Endothelial cell of umbilical vein (primary cell): ENCODE measurements at places on chromosomes 12 and 14. TPM values are rescaled to one million over a fixed set of nuclear protein-coding genes. Genes with fewer than 3 reads are reported as not detected.

Gene KRT82
- total RNA-seq, result not detected in 2 replicates

Gene CCDC88C
- 29.6 and 52.1 TPM in 2 replicates for total RNA-seq

Gene BBOF1
- total RNA-seq, result 2.2 and 2.3 TPM in 2 replicates

Gene TAS2R7
- total RNA-seq, result not detected in 2 replicates

Gene ZBTB1
- total RNA-seq, result 32.2 and 32.5 TPM in 2 replicates

Gene POTEG
- total RNA-seq, result not detected in 2 replicates

Gene MYF5
- total RNA-seq, result not detected in 2 replicates

Gene PLEKHG7
- not detected in 2 replicates for total RNA-seq

Gene SLC2A14
- 1.5 TPM in 1 of 2 replicates, not detected in the other for total RNA-seq

Gene ANO4
- 0.12 TPM in 1 of 2 replicates, not detected in the other for total RNA-seq

Gene ASB2
- not detected in 2 replicates for total RNA-seq

Gene CCDC197
- not detected in 2 replicates for total RNA-seq

Gene BEST3
- total RNA-seq, result 0.14 and 0.18 TPM in 2 replicates

Gene TRPV4
- 8.8 and 12.3 TPM in 2 replicates for total RNA-seq

Gene SETD1B
- total RNA-seq, result 27.0 and 28.1 TPM in 2 replicates

Gene TBX3
- total RNA-seq, result 1.1 and 2.0 TPM in 2 replicates

Gene HOXC12
- total RNA-seq, result not detected in 2 replicates

Gene CLECL1
- total RNA-seq, result not detected in 2 replicates

Gene RNU4-1
- total RNA-seq, result 2,141 and 7,155 TPM in 2 replicates

Gene CSAD
- 21.1 and 22.0 TPM in 2 replicates for total RNA-seq

Gene PTCSC3
- not detected in 2 replicates for total RNA-seq

Gene ANKRD33
- total RNA-seq, result 0.95 and 1.2 TPM in 2 replicates

Gene KRT73
- total RNA-seq, result not detected in 2 replicates

Gene TMPRSS12
- not detected in 2 replicates for total RNA-seq

Gene P2RX2
- not detected in 2 replicates for total RNA-seq

Gene RTL1
- total RNA-seq, result not detected in 2 replicates

Gene CMA1
- not detected in 2 replicates for total RNA-seq

Gene TUNAR
- not detected in 2 replicates for total RNA-seq

Gene COX8C
- total RNA-seq, result not detected in 2 replicates

Gene NYNRIN
- 42.8 and 45.1 TPM in 2 replicates for total RNA-seq

Gene ERBB3
- 0.11 TPM in 1 of 2 replicates, not detected in the other for total RNA-seq

Gene ADAMTS20
- total RNA-seq, result not detected in 2 replicates

Gene CLBA1
- 5.3 and 5.6 TPM in 2 replicates for total RNA-seq

Gene UBR7
- 22.2 and 24.1 TPM in 2 replicates for total RNA-seq

Gene EML1
- total RNA-seq, result 33.0 and 47.8 TPM in 2 replicates

Gene SYNE3
- 18.8 and 19.1 TPM in 2 replicates for total RNA-seq

Gene KRT80
- total RNA-seq, result 21.7 and 23.7 TPM in 2 replicates

Gene APOLD1
- total RNA-seq, result 5.3 and 6.0 TPM in 2 replicates

Gene RHOJ
- total RNA-seq, result 177 and 191 TPM in 2 replicates

Gene GRIP1
- 0.69 and 1.2 TPM in 2 replicates for total RNA-seq

Gene BAZ1A
- 49.1 and 52.1 TPM in 2 replicates for total RNA-seq

Gene SRRM4
- total RNA-seq, result not detected in 2 replicates

Gene PTPRB
- total RNA-seq, result 150 and 151 TPM in 2 replicates

Gene DDHD1
- 12.4 and 13.9 TPM in 2 replicates for total RNA-seq

Gene LYSET
- 18.4 and 18.8 TPM in 2 replicates for total RNA-seq

Gene SYCP3
- 0.25 and 0.29 TPM in 2 replicates for total RNA-seq

Gene SIX1
- 0.40 and 0.55 TPM in 2 replicates for total RNA-seq

Gene GNS
- 129 and 142 TPM in 2 replicates for total RNA-seq

Gene PRMT5
- 67.2 and 73.1 TPM in 2 replicates for total RNA-seq

Gene DIO3
- total RNA-seq, result not detected in 2 replicates

Gene ING4
- total RNA-seq, result 26.3 and 34.7 TPM in 2 replicates

Gene MAP1LC3B2
- 4.1 TPM in 1 of 2 replicates, not detected in the other for total RNA-seq

Gene KRT83
- not detected in 2 replicates for total RNA-seq

Gene PROX2
- total RNA-seq, result not detected in 2 replicates

Gene DTX1
- 0.14 and 0.22 TPM in 2 replicates for total RNA-seq

Gene GNG2
- not detected in 2 replicates for total RNA-seq

Gene DPPA3
- total RNA-seq, result not detected in 2 replicates

Gene SERPINA4
- not detected in 2 replicates for total RNA-seq

Gene SCYL2
- 41.4 and 41.6 TPM in 2 replicates for total RNA-seq
